Anterior cingulate cortex (tissue), 58 donors: ENCODE measurements at places on chromosomes 7 and 10.

- no peak for DNase-seq
Observed at GRCh38 chr10:18178854-18179483, 38.7 kb downstream of the CACNB2 start.

DNA sequence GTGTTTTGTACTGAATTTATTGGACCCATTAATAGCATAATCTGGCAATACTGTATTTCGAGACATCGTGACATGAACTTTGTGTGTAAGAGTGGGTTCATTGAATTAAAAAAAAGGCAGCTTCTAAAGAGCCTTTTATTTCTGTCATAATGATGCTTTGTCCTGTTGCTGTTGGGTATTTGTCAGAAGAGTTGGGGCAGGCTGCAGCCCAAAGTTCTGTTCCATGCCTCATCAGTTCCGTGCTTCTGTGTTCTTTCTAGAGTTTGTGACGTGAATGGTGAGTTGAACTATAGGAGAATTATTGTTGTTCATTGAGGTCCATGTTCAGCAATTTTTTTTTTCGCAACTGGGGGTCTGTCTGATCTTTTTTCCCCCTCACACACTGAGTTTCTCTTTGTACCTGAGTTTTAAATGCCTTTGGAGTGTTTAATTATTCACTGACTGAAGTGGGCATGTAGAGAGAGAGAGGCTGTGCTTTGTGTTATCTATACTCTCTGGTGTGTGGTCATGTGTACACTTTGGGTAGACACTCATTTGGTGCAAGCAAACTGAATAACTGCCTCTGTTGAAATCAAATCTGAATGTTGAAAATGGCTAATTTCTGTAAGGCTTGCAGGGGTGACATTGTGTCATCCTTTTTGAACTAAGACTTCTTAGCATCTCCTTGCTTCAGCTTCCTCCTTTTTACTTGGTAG, 69.8 kb downstream of the ADD3 start:
- DNase-seq: peak; percentile 40

- DNase-seq: no peak
Observed at GRCh38 chr10:31524460-31524859, 205.4 kb downstream of the ZEB1 start.

- no peak for DNase-seq
Observed at GRCh38 chr7:141693082-141693481, 8.9 kb downstream of the DENND11 start.

- no peak for DNase-seq
Observed at GRCh38 chr10:2985729-2986232, 81.6 kb upstream of the PFKP start.

GRCh38 chr7:55409482-55410225, 44.5 kb downstream of the LANCL2 start:
- DNase-seq: no peak

DNA sequence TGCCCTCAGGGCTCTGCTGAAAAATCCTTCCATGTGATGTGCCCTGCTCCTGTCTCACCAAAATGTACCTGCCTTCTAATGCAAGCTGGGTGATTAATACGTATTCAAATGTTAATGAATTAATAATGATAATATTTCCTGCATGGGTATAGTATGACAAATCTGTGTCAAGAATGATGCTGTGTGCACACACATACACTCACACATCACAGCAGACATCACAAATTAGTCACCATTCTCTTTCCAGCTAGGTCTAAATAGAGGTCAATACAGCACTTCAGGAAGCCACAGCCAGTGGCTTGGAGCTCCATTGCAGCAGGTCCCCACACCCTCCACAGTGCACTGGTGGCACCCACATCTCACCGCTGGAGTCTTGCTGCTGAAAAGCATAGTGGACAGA, 681.2 kb upstream of the NRP1 start:
- no peak for DNase-seq

GRCh38 chr10:121356183-121356582, 242.1 kb downstream of the FGFR2 start:
- no peak for DNase-seq

DNA sequence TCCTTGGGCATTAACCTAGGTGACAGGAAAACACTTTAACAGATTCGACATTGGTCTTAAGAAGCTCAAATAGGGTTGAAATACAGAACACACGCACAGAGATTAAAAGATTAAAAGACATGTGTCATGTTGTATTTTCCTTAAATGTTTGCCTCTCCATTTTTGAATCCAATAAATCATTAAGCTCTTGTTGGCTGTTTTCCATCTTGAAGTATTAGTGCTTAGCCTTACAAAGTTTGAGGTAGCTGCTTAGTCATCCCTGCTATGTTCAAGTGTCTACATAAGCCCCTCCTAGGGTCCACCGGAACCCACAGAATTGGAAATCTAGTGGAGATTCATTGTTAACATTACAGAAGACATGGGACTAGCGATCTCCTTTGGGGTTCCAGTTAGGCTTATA, 12.7 kb upstream of the GJD4 start:
- DNase-seq: no peak

GRCh38 chr7:138919216-138919615, 62.0 kb downstream of the KIAA1549 start:
- no peak for DNase-seq
